ENCODE measurements at places on chromosomes 6 and 20.

GRCh38 chr6:90478278-90478677 is 108.6 kb downstream of the MAP3K7 start:
- no peak for DNase-seq

GRCh38 chr6:20955131-20955530 is 420.9 kb downstream of the CDKAL1 start:
- no peak for DNase-seq

DNA sequence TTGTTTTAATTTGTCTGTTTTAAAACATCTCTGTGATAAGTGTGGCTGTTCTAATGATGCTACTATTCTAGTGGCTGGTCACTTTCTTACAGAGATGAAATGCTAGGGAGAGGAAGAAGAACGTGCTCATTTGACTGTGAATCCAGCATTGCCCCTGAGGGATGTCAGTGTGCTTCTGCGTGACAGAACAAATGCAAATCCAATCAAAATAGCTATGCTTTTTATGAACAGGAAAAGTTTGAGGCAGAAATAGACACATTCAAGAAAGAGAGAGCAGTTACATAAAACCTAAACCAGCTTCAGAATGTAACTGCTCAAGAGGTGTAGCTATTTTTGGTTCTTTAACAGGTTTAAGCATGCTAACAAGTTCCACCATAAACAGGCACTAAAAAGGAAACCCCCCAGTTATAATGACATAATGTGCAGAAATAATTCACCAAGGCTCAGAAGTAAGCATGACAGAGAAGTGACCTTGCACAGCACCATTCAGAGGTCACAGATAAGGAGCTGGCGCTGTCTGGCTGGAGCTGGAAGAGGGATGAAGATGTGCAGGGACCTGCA is 385.3 kb downstream of the EPM2A start:
- DNase-seq: no peak

DNA sequence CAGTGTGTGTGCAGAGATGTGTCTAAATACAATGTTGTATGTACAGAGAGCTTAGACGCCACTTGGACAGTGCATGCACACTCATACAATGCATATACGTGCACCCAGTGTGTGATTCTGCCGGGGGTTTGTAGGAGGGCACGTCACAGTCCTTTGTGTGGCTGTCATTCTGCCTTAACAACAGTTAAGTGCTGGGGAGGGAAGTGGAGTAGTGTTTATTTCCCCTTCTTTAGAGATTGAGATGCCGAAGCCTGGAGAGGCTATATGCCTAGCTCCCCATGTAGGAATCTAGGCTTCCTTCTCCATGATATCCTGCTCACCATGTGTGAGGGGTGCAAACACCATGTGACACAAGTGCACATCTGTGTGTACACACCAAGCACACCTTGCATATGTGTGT is 38.2 kb downstream of the MDFI start:
- no peak for DNase-seq

DNA sequence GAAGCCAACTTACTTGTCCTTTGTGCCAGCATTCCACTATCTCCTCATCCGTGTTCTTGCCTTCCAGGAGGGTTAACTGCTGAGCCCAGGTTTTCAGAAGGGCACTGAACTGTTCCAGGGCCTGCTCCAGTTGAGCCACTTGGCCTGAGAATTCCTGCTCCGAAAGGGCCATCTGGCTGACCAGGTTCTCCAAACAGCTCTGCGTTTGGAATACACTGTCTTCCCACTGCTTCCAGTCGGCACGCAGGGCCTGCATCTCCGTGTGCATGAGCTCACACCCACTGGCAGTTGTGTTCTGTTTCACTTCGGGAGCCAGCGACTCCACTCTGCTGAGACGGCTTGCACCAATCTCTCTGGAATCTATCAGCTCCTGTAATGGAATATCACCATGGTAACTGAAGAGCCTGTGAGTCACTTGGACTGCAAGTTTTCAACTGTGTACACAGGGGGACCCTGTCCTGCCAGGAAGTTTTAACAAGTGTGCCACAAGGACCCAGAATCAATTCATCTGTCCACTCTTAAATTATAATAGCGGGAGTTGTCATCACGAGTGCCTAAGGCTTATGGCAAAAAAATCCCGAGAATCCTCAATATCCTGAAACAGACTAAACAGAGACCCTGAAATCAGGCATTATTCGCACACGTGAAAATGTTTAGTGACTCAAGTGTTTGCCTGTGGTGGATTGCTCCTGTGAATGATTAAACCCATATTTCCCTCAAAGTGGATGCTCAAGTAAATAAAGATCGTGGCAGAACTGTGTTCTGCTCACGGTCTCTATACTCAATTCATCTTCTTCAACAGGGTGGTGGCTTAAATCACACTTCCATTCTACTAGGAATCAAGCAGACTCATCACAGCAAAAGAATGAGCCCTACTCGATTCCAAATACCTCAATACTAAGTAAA is 255.9 kb downstream of the SYNE1 start:
- peak; percentile 96 for DNase-seq

- DNase-seq: no peak
These were observed 122.6 kb upstream of the NXT1 start for GRCh38 chr20:23227976-23228375.

GRCh38 chr20:17129089-17129488 is 97.8 kb upstream of the PCSK2 start:
- no peak for DNase-seq

DNA sequence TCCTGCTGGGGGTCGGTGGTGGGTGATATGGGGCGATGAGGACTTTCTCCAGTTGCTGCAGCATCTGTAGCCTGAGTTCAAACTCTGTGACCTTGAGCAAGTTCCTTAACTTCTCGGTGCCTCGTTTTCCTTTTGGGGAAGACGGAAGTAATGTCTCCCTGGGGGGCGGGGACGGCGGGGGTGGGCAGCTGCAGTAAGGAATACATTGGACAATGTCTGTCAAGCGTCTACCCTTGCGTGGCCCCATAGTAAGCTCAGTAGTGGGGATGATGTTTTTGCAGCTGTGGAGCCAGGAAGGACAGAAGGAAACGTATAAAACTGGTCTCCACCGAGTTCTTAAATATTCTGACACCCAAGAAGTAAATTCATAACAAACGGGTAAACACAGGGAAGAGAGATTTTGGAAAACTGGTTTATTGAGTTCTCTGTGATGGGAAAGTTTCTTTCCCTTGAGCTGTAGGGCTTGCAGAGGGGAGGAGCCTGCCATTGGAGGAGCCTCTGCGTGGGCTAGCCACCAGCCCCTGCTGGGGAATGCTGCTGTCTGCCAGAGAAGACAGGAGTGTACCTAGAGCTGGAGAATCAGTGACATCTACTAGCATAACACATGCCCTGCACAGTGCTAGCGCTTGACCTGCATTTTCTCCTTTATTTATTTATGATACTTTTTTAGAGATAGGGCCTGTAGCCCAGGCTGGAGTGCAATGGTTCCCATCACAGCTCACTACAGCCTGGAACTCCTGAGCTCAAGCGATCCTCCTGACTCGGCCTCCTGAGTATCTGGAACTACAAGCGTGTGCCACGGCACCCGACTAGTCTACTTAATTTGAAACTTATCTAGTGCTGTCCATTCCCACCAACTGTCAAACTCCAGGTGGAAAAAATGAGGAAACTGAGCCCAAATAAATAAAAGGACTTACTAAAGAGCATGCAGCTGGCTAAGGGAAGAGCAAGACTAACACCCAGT is 1.2 kb upstream of the ACSS1 start:
- no peak for DNase-seq

- no peak for DNase-seq
These were observed 102.3 kb downstream of the EDN1 start for GRCh38 chr6:12392490-12392889.

DNA sequence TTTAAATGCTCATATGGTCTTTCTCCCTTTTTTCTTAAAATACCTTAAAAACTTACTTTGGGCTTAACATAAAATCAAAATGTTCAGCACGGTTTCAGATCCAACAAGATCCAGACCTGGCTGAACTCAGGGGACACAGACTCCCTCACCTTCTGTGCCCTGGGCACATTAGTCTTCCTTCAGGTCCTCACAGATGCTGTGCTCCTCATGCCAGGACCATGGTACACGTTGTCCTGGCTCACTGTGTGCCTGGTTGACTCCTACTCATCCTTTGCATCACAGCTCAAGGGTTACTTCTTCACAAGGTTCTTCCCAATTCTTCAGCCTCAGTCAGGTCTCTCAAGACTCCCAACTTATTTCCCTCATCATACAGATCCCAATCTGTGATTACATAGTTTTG is 73.6 kb upstream of the TCF21 start:
- no peak for DNase-seq

DNA sequence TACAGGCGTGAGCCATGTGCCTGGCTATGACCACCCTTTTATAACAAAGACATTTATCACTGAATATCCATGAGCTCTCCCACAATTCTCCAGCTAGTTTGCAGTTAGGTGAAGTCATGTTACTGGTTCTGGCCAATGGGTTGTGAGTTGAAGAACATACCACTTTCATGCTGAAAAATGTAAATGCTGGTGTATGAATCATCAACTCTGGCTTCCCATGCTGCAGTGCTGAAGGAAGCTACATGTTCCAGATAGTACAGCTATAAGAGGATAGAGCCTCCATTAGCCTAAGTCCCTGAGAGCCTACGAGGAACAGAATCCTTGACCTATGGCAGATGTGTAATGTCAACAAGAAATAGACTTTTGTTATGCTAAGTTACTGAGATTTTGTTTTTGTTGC is 180.4 kb downstream of the BTBD9 start:
- DNase-seq: peak; percentile 23

- peak; percentile 88 for DNase-seq
These were observed 21.9 kb downstream of the SGK1 start for GRCh38 chr6:134295953-134296553.

DNA sequence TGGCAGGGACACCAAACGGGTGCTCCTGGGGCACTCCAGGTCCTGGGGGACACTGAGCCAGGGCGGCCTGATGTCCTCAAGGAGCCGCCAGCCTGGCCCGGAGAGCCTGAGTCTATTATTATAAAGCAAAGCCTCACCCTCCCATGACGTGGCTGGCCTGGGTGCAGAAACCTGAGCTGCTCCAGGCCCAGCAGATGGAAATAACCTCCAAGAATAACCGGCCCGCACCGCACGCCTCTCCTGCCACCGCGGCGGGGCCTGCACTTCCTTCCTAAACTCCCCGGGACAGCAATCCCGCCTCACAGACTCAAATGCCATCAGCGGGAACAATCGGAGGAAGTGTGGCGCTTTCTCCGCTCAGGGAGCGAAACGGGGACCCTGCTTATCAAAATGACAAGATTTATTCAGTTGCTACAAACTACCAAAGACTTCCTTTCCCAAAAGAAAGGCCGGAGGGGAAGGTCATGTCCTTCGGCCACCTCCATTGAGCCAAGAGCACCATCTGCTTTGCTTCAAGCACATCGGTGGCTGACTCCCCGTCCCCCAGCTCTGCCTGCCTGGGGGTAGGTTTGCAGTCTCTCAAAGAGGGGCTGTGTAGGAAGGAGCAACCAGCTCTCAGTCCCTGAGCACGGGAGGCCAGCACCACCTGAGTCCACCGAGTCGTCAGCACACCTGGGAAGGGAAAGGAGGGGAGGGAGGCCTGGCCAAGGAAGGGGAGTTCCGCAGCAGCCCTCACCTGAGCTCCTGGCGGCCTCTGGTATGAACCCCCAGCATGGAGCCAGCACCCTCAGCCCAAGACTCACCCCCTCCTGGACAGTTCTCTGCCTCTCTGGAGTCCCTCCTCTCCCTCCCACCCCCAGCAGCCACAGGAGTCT is 78.6 kb upstream of the QKI start:
- DNase-seq: no peak

DNA sequence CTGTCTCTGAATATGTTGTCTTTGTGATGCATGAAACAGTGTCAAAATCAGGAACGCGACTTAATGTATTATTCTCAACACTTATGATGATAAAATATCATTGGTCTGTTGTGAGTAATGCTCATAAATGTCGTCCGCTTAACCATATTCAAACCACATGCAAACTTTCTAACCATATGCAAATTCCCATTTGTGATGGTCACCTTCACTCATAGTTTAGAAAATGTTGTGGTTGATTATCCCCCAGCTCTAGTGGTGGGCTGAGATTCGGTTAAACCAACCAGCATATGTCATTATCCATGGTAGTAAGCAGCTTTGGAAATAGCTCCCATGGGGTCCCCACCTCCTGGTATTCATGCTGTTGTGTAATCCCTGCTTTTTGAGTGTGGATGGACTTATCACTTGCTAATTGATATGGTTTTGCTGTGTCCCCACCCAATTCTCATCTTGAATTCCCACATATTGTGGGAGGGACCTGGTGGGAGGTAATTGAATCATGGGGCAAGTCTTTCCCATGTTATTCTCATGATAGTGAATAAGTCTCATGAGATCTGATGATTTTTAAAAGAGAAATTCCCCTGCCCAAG is 360.0 kb upstream of the TSHZ2 start:
- peak; percentile 53 for DNase-seq

- no peak for DNase-seq
These were observed 255.8 kb downstream of the BTBD3 start for GRCh38 chr20:12173347-12174012.

GRCh38 chr20:36268440-36269342 is 32.4 kb downstream of the AAR2 start:
- no peak for DNase-seq

- DNase-seq: no peak
These were observed 65.1 kb upstream of the DUSP22 start for GRCh38 chr6:227074-227782.

DNA sequence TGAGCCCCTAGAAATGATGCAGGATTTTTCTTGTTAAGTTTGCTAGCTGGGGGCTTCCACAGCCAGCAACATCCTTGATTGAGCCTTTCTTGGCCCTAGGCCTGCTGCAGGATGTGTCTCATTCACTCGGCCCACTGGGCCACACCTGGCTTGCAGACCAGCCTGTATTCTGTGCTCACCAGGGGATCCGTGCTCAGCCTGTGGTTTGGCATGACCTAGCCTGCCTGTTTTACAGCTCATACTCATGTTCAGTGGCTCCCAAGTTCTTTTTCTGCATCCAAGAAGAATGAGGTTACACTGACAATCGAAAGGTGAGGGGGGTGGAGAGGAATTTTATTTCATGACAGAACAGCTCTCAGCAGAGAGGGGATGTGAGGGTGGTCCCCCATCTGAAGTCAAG is 263.4 kb downstream of the RIMS1 start:
- no peak for DNase-seq

DNA sequence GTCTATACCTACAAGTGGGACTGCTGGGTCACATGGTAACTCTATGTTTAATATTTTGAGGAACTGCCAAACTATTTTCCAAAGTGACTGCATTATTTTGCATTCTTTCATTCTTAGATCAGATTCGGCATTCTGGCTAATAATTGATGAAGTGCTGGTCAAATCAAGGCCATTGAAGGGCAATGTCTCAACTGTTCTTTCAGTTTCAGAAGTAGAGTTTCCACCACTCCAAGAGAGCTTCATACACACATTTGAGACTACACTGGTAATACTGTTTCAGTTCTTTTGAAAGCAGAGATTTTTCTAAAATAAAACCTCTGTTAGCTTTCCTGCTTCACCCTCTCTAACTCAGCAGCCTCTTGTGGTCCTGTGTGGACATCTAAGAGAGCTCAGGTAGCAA is 154.5 kb downstream of the CFAP61 start:
- DNase-seq: no peak
